Lower leg skin (tissue), 4 donors: ENCODE measurements at places on chromosomes 11 and 22. TPM values are rescaled to one million over a fixed set of nuclear protein-coding genes. Genes with fewer than 3 reads are reported as not detected.

Gene THRSP
- total RNA-seq, result 115 TPM

Gene TH
- total RNA-seq, result not detected

Gene MUC5AC
- not detected for total RNA-seq

Gene TCN1
- 2.0 TPM for total RNA-seq

Gene SHISAL1
- total RNA-seq, result 0.21 TPM

Gene KCNJ11
- 2.0 TPM for total RNA-seq

Gene IL18BP
- total RNA-seq, result 6.1 TPM

Gene C22orf31
- total RNA-seq, result not detected

Gene SLC25A18
- total RNA-seq, result 0.83 TPM

Gene SCARF2
- 6.1 TPM for total RNA-seq

Gene SLC22A6
- not detected for total RNA-seq
